ENCODE measurements at places on chromosomes 13 and 19.

GRCh38 chr19:41511628-41512027 lies 64.3 kb upstream of the CEACAM21 start:
- no peak for DNase-seq

GRCh38 chr13:19882231-19882630 lies 18.8 kb upstream of the ZMYM5 start:
- DNase-seq, result no peak

DNA sequence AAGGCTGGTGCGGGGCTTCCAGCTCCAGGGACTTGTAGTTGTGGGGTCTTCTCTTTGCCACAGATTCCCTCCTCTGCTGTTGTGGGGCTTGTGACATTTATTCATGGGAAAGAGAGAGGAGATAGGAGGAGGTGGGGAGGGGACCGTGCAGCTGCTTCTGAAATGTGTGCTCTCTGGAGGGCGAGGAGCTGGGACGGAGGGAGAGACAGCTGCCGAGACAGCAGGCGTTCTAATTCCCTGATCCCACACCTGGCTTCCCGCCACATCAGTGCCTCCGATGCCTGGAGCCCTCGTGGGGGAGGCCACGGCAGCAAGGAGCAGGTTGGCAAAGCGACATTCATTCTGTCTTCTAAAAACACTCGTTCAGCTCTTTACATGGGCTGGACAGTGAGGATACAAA lies 164.4 kb downstream of the USP12 start:
- DNase-seq, result no peak

DNA sequence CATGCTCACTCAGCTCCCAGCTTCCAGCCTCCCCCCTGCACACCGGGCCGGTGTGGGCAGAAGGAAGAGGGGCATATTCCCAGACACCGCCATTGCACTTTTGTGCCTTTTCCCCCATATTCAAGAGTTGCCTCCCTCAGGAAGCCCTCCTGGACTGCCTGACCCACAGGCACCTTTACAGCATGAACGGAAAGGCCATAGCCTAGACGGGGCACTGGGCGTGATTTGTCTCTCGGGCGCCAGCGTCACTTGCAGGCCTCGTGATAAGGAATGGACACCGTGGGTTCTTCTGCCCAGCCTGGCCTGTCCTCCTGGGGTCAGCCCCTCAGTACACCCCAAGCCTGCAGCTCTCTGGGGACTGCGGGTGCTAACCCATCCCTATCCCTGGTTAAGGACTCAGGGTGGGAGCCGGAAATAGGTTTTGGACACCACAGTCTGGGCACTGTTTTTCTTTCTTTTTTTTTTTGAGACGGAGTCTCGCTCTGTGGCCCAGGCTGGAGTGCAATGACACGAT lies 933 bp upstream of the UQCR11 start:
- DNase-seq, result no peak

- DNase-seq, result no peak
Observed at GRCh38 chr19:18774107-18774506, 17.0 kb downstream of the COMP start.

DNA sequence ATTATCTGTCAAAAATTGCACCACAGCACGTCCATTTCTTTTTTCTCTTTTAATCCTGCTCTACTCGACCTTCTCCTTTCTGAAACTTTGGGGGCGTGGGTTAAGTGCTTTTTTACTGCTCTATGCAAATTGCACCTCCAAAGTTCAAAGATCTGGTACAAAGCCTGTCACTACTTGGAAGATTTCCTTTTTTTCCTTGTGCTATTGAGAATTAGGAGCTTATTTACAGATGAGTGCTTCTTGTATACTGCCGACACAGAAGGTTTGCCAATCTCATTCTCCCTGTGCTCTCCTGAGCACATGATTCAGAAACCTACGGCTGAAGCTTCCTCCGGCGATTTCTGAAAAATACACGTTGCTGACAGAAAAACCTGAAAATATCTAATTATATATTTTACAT lies 94.8 kb downstream of the TEX29 start:
- DNase-seq, result no peak

GRCh38 chr19:3423183-3423829 lies 56.9 kb downstream of the NFIC start:
- DNase-seq, result no peak

DNA sequence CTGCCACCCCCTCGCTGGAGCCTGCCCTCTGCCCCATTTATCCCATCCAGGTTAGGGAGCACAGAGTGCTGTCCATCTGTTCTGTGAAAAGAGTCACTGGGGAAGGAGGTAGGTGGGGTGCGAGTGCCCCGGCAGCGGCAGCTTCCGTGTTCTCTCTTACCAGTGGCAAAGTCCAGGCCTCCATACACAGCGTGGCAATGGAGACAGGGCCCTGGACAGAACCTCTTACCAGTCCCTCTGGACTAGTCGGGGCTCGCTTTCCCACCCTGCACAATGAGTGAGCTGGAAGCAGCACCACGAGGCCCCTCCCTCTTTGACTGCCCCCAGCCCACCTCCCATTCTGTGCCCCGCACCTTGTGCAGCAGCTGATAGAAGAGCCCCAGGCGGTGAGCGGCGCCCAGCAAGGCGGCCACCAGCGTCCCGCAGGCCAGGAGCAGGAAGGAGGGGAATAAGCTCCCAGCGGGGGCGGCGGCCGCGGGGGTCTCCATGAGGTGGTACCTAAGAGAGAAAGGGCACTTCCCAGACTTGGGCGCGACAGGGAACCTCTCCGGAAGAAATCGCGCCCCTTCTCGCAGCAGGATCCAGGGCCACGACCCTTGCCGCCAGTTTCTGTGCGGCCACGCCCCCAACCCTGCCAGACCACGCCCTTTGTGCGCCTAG lies 17.5 kb downstream of the SYDE1 start:
- no peak for DNase-seq

GRCh38 chr19:6324757-6325156 lies 8.7 kb downstream of the ACER1 start:
- no peak for DNase-seq

All from CD4-positive, alpha-beta T cell treated with Interleukin-12 subunit alpha and Interleukin-12 subunit beta, for 1 hour (primary cell).